ENCODE measurements at places on chromosomes 3 and 15.

DNA sequence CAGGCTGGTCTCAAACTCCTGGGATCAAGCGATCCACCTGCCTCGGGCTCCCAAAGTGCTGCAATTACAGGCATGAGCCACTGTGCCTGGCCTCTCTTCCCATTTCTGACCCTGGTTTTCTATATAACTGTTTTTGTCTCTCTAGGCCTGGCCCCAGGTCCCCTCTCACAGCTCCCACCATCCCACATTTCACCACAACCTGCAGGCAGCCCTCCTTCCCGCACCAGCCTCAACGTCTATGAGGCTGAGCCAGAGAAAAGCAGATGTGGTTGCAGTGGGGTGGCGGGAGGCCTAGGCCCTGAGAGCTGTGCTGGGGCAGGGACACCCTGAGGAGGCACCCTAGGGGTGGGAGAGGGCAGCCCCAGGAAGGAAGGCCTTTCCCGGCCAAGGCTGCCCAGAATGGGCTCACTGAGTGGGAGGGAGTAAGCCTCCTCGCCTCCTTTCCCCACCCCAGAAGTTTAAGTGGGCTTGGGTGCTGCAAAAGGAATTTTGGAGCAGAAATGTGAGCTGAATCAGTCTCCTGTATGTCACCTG, 99.7 kb downstream of the LSM3 start:
- DNase-seq, result no peak

DNA sequence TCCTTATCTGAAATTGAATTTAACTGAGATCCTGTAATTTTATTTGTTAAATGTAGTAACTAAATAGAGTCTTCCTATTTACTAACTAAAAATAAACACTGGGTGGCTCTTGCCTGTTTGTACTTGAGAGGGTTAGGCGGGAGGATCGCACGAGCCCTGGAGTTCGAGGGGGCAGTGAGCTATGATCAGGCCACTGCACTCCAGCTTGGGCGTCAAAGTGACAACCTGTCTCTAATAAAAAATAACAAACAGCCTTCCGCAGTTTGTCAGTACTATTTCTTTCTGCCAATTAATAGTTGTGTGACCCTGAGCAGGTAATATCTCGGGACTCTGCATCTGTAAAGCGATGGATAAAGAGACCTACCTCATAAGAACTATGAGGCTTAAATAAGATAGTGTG, 768 bp upstream of the PDE12 start:
- DNase-seq, result no peak

DNA sequence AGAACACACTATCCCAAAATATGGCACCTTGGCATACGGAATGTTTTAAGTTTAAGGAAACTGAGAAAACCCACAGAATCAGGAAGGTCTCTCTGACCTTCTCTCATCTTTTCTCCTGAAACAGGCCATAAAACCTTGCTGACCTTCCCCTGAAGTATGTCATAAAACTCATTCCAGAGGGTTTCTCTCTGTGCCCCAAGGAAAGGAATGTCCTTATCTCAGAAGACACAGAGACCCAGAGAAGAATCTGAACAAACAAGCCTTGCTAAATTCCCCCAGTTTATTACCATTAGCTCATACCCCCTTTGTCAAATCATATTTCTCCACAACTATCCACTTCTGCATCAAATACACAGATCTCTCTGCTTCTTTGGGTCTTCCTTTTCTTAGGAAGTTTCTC, 603.1 kb downstream of the MCTP2 start:
- no peak for DNase-seq

- no peak for DNase-seq
Observed at GRCh38 chr3:24518990-24519367, 24.3 kb upstream of the THRB start.

- DNase-seq, result no peak
Observed at GRCh38 chr3:141191097-141191749, 40.4 kb upstream of the PXYLP1 start.

DNA sequence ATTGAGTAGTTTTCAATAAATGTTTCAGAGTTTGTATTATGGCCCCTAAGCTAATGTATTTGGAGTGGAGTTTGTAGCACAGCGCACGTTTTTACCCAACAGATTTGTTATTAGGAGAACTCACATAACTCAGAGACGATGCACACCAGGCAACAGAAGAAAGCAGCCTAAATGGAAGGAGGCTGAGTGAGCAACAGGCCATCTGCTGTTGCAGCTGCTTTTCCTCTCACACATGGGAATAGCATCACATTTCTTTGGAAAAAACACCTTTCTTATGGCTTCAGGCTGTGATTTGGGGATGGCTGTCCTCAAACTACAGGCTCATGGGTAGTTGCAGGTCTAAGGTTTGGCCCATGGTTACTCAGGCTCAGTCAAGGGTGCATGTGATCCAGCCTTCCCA, 469.3 kb upstream of the MCTP2 start:
- no peak for DNase-seq

GRCh38 chr3:149744151-149744550, 8.1 kb downstream of the COMMD2 start:
- no peak for DNase-seq

DNA sequence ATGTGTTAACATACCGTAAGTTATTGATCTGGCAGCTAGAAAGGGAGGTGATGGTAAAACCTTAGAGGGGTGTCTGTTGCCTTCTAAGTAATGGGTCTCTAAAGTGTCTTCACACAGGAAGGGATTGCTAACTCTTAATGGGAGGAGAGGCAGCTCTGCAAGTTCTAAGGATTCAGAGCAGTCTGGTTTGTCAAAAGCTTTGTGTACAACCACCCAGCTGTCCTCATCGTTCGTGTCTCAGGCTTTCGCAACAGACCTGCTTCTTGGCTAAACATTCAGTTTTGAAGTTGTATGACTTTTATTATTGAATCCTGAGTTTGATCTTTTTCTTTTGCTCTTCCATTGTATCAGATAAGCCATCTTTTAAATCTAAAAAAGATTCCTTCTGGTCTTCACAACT, 404.9 kb downstream of the SQOR start:
- no peak for DNase-seq

DNA sequence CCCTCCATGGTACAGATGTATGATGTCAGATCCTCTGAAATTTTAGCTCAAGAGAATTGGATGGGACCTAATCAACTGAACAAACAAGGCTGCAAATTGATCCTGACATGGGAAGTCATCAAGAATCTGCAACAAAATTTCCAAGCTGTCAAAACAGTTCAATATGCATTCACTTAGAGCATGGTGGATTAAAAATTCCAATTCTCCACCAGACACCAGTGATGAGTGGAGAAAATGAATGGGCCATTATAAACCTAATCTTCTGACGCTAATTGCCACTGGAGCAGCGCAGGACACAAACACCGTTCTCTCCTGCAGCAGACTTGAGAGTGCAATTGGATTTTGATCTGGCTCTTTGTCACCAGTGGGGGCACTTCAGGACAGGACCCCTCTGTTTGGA, 94.2 kb downstream of the MINAR1 start:
- no peak for DNase-seq

DNA sequence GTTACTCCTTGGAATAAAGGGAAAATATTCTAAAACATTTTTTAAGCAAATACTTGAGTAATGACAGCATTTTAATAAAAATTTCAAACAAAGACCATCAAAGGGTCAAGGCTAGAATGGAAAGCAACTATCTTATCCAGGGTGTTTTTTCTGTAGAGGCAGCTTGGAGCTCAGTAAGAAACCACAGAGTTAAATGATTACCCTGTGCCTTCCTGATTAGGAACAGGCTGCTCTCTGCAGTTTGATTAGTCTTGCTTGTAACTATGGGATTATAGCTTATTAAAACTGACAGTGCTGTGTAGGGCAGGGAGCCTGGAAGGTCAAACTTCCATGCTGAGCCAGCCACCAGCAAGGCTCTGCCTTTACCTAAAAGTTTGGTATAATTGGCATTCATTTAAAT, 33.1 kb downstream of the QTRT2 start:
- no peak for DNase-seq

DNA sequence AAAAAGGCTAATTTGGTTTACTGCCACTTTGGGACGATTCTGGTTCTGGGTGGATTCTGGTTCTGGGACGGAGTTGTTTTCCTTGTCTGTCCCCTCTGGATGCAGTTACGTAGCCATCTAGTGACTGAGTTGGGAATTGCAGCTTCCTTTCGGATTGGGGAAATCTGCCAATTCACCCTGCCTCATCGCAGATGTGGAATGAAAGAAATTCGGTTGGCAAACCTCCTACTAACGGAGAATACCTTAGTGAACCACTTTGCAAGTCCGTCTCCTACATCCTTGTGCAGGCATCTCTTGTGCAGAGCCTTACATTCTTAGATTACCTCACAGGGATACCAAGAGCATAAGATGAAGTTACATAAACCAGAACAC, 31.5 kb upstream of the AP4E1 start:
- DNase-seq, result peak; percentile 67

GRCh38 chr15:69082554-69082953, 68.1 kb downstream of the NOX5 start:
- no peak for DNase-seq

- DNase-seq, result no peak
Observed at GRCh38 chr3:129015388-129016105, 14.4 kb downstream of the EFCC1 start.

DNA sequence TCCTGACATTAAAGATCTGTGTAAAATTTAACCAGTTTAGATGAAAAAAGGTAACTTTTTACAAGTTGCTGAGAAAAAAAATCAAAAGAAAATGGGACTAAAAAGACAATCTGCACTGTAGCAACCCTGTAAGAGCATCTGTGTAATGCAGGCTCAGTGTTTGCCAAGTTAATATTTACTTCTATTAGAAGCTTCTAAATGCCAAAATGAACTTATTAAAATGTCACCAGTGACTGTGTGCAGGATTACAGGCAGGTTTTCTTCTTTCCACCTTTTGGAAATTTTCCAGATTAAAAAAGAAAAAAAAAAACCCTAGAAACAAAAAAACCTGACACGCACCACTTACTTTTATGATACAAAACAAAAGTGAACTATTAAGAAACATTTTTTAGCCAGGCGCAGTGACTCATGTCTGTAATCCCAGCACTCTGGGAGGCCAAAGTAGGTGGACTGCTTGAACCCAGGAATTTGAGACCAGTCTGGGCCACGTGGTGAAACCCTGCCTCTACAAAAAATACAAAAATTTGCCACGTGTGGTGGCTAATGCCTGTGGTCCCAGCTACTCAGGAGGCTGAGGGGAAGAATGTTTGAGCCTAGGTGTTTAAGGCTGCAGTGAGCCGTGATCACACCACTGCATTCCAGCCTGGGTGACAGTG, 87.2 kb downstream of the TJP1 start:
- DNase-seq, result no peak

DNA sequence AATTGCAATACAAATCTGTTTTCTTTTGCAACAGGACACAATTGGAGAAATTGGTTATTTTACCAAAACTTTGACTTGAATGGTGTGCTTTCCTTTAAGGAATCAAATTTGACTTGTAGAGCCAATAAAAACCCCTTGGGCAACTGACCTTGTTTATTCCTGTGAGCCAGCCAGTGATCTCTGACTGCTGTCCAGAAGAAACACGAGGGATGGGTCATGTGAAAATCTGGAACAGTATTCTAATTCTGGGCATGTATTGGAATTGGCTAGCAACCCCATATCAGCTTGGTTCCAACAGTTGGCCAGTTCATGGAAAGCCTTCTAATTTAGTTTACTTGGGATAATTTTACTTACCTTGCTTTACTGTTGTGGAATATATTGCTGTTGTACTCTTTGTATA, 19.1 kb upstream of the HHATL start:
- DNase-seq, result no peak

DNA sequence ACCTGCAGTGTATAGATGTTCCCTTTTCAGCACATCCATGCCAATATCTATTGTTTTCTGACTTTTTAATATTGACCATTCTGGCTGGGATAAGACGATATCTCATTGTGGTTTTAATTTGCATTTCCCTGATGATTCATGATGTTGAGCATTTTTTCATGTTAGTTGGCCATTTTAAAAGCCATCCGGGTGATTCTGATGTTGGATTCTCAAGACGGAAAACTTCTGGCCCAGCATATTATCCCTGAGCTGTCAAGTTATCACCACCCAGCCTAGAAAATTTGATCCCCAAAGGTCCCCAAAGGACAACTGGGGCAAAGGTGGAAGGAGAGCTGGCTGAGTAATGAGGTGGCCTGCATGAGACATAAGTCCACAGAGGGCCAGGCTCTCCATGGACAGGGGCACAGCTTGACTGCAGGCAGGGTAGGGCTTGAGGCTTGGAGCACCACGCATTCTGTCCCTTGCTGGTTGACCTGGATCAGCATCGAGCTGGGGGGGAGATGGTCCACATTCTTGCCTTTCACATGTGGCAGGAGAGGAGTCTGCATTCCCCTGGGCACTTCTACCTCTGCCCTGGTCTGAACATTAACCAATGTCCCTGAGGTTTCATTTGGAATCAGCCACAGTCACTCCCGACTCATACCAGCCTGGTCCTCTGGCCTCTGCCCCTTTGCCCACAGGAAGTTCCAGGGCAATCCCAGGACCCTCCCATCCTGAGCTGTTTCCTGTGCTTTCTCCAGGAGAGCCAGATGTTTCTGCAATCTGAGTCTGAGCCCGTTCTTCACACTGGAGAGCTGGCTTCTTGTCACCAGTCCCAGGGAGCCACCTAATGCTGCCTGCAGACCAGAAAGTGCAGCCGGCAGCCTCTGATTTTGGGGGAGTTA, 69.2 kb downstream of the ISG20 start:
- DNase-seq, result no peak

DNA sequence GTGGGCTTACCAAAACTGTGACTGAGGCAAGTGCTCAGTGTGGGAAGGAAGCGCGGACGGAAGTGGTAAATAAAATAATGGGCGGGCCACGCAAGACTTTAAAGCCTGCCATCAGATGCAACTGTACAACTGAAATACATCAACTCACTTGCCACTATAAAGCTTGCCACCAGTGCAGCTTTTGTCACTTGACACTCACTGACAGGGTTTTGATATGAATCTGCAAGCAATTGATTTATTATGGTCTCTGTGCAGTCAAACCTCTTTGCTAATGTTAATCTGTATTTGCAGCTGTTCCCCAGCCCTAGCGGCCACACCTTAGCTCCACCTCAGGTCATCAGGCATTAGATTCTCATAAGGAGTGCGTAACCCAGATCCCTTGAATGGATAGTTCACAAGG, 2.3 kb upstream of the GFM1 start:
- DNase-seq, result no peak

GRCh38 chr3:80606073-80606472, 838.3 kb upstream of the ROBO1 start:
- DNase-seq, result no peak

DNA sequence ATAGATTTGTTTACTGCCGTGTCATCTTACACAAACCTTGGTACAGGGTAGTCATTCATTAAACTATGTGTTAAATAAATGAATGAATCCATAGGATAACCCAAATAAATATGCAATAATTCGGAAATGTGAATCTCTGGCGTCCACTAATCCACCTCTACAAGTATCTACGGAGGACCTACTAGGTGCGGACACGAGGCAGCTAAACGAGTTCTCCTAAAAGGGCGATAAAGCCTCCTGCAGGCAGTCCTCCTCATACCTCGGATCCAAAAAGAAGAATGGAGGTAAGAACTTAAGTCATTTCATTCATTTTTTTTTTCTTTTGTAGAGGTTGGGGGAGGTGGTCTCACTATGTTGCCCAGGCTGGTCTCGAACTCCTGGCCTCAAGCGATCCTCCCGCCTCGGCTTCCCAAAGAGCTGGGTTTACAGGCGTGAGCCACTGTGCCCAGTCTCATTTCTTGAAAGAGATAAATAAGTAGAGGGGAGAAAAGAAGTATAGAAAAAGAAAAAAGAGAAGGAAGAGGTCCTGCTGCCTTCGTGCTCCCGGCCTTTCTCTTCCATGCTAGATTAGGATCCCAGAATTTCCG, 706 bp upstream of the RPL35A start:
- DNase-seq, result no peak

GRCh38 chr15:71114887-71115566, at the start of gene THSD4:
TSS of gene THSD4 (plus strand) at chr15:71115471.
- DNase-seq, result no peak

GRCh38 chr15:78540871-78541743, 863 bp downstream of the PSMA4 start:
- DNase-seq, result peak; percentile 6
